Foreskin keratinocyte (primary cell): ENCODE measurements at places on chromosomes 4 and X. TPM values are rescaled to one million over a fixed set of nuclear protein-coding genes. Genes with fewer than 3 reads are reported as not detected.

DNA sequence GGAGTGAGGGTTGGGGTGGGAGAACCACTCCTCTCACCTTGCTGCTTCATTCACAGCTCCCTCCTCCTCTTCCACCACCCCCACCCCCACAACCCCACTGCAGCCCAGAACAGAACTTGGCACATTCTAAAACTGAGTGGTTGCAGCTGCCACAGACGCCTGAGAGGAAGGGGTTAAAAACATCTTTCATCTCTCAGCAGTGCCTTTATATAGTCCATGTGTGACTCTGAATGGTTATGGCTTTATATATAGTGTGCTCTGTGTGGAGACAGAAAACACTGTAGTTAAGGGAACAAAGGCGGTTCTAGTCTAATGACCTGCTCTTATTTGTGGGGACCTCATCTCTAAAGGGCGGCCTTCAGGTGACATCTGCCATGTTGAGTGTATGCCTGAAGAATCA is 144.8 kb downstream of the BCOR start:
- no peak for DNase-seq

The IDS gene
- total RNA-seq, result 44.3 and 50.9 TPM in 2 replicates

- no peak for DNase-seq
These were observed 942 bp upstream of the L1CAM start for GRCh38 chrX:153886915-153887314.

DNA sequence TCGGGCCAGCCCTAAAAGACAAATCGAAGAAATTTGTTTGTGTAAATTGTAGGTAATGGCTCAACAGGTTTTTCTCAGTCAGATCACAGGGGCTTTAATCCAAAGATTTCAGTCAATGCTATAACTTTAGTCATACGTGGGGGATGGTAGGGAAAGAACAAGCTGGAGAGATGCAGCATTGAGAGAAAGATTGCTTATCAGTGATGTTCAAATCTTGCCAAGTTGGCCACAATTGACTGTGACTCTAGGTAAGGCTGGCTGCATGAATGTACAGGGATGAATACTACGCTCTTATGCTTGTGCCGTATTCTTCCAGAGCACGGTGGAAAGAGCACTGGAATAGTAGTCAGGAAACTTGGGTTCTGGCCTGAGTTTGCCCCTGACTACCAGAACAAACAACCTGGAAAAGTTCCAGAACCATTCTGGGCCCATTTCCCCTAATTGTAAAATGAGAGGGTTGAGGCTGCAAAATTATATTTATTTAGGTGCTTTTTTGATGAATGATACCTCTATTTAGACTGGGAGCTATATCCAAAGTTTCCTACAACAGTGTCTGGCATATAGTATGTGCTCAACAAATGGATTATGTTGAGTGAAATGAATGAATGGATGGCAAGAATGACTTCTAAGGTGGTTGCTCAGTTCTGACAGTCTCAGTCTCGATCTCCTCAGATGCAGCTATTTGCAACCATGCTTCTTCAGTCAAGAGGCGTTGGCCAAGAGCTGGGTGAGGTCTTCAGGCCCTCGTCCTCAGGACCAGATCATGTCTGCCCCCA is 44.4 kb downstream of the TSC22D3 start:
- DNase-seq, result no peak

DNA sequence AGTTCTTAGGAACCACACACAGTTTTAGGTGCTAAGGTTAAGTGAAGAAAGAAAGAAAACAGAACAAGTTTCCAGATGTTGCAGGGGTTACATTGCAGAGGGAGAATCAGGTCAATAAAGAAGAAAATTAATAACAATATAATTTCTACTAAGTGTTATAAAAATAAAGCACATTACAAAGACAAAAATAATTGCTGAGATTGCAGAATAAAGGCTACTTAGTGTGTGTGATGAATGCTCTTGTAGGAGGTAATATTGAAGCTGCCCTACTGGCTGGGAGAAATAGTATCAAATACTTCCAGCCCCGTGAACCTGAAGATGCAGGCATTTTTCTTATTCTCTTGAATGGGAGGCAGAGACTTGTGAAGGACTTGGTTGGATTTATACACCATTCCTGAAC is 33.2 kb upstream of the FAM9A start:
- no peak for DNase-seq

The JAKMIP1 gene
- total RNA-seq, result not detected in 2 replicates

The CDS1 gene
- 20.0 and 20.8 TPM in 2 replicates for total RNA-seq

The VSIG4 gene
- not detected in 2 replicates for total RNA-seq
